ENCODE measurements at places on chromosomes 1 and 21. TPM values are rescaled to one million over a fixed set of nuclear protein-coding genes. Genes with fewer than 3 reads are reported as not detected.

DNA sequence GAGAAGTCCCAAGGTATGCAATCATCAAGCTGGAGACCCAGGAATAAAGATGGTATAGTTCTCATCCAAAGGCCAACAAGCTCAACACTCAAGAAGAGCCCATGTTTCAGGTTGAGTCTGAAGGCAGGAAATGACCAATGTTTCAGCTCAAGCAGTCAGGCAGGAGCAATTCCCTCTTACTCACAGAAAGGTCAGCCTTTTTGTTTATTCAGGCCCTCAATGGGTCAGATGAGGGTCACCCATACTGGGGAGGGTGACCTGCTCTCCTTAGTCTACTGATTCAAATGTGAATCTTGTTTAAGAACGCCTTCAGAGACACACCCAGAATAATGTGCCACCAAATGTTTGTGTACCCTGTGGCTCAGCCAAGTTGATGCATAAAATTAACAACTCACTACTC lies 262.4 kb downstream of the USP25 start:
- DNase-seq = no peak

DNA sequence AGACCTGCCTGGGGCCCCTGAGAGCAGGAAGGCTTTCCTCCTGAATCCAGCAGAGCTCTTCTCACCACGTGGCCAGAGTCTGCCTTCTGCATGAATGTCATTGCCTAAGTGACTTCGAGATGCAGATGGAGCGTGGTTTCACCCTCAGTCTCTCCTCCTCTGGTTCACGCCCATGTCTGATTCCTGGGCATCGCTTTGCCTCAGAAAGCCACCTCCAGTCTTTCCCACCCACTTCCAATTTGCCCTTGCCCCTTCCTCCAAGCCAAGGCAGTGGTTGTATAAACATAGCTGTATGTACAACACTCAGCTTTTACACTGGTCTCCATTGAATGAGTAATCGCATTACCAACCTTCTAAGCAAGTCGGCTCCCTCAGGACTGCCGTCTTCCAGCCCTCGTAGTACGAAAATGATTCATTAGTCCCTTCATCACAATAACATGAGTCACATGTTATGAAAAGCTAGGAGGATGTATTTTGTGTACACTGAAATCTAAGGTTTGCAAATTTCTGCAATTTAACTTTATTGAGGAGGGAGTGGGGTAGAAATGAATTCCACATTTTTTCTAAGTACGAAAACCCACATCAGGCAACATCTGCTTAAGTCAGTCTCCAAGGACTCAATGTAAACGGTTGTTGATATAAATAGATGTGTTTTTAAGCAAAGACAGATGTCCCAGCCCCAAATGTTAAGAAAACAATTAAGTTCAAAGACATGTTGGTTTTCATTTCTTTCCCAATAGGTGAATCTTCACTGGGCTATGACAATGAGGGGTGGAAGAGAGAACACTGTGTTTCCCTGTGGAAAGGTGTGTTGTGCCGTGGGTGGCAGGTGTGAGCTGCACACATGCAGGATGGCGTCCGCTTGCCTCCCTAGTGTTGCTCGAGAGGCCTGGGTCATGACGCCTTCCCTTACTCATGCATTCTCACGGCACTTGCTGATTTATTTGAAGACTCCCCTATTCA lies 32.3 kb upstream of the ETS2 start:
- no peak for DNase-seq

The A3GALT2 gene
- not detected for total RNA-seq

The RAD54L gene
- 28.6 TPM for total RNA-seq

DNA sequence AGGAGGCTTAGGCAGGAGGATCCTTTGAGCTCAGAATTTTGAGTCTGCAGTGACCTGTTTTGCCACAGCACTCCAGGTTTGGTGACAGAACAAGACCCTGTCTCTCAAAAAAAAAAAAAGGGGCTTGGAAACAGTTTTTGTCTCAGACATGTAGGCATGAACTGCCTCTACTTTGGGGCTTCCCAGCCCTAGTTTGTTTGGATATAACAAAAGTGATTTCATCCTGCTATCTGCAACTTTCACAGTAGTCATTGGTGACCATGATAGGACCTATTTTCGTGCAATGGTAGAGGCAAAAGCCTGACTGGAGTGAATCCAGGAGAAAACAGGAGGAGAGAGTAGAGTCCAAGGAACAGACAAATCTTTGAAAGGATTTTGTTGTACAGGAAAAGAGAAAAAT lies 20.3 kb upstream of the EVI5 start:
- DNase-seq = no peak
